ENCODE measurements at places on chromosomes 6 and 20. TPM values are rescaled to one million over a fixed set of nuclear protein-coding genes. Genes with fewer than 3 reads are reported as not detected.

Gene DACT2
- not detected for polyA plus RNA-seq

Gene TFAP2A
- not detected for polyA plus RNA-seq

Gene ULBP1
- polyA plus RNA-seq: not detected

Gene HLA-DQA2
- not detected for polyA plus RNA-seq

Gene CD109
- polyA plus RNA-seq: not detected

Gene PRRT1
- polyA plus RNA-seq: 4.7 TPM

Gene FHL5
- polyA plus RNA-seq: 0.30 TPM

Gene GPR6
- polyA plus RNA-seq: not detected

Gene ZNF334
- 0.54 TPM for polyA plus RNA-seq

Gene CLVS2
- not detected for polyA plus RNA-seq

Gene PPARD
- polyA plus RNA-seq: 14.7 TPM

Gene ERVFRD-1
- polyA plus RNA-seq: 3.6 TPM

Gene ADGRB3
- not detected for polyA plus RNA-seq

Gene CCN6
- polyA plus RNA-seq: not detected

Gene CEP162
- polyA plus RNA-seq: 10.8 TPM

Gene ARHGAP40
- not detected for polyA plus RNA-seq

Gene PAK5
- 0.27 TPM for polyA plus RNA-seq

Gene MEI4
- not detected for polyA plus RNA-seq

Gene ECI2
- polyA plus RNA-seq: 94.8 TPM

Gene RPS21
- polyA plus RNA-seq: 4,142 TPM

Gene ACAT2
- 55.0 TPM for polyA plus RNA-seq

Gene RBM24
- polyA plus RNA-seq: 0.86 TPM

Gene RRBP1
- polyA plus RNA-seq: 45.2 TPM

Gene FNDC1
- 0.28 TPM for polyA plus RNA-seq

Gene PSORS1C2
- not detected for polyA plus RNA-seq

Gene SPATS1
- 0.13 TPM for polyA plus RNA-seq

Gene PNRC1
- polyA plus RNA-seq: 30.2 TPM

Gene OR10C1
- polyA plus RNA-seq: not detected

Gene SMOC2
- 56.7 TPM for polyA plus RNA-seq

Gene BPI
- polyA plus RNA-seq: not detected

Gene COL20A1
- polyA plus RNA-seq: not detected

Gene KCNG1
- polyA plus RNA-seq: 29.1 TPM

Gene COL9A3
- polyA plus RNA-seq: 6.7 TPM

Gene ANKRD6
- 1.9 TPM for polyA plus RNA-seq

Gene SIRPD
- polyA plus RNA-seq: not detected

Gene SLC22A7
- polyA plus RNA-seq: 0.10 TPM

Gene TREML2
- 0.13 TPM for polyA plus RNA-seq

Gene NEURL2
- polyA plus RNA-seq: 3.8 TPM

Gene TRIM15
- 43.0 TPM for polyA plus RNA-seq

Gene SCAND1
- polyA plus RNA-seq: 181 TPM

Gene ENPP1
- 0.57 TPM for polyA plus RNA-seq

Gene ADGRF5
- polyA plus RNA-seq: 7.4 TPM

Gene RNF182
- not detected for polyA plus RNA-seq

Gene ADGRG6
- 16.3 TPM for polyA plus RNA-seq

Gene TRIM38
- polyA plus RNA-seq: 6.3 TPM

Gene TRERF1
- polyA plus RNA-seq: 1.1 TPM

Gene FAM217A
- 0.65 TPM for polyA plus RNA-seq

Gene PCMT1
- 38.9 TPM for polyA plus RNA-seq

Gene TSHZ2
- polyA plus RNA-seq: 1.4 TPM

Gene KCNQ5
- polyA plus RNA-seq: not detected

Gene KCNK5
- polyA plus RNA-seq: 43.0 TPM

Gene LAMP5
- polyA plus RNA-seq: 0.86 TPM

Gene PPIL1
- 29.2 TPM for polyA plus RNA-seq

Measured in small intestine (tissue), 16 donors.